ENCODE measurements at places on chromosomes 7 and 10.

DNA sequence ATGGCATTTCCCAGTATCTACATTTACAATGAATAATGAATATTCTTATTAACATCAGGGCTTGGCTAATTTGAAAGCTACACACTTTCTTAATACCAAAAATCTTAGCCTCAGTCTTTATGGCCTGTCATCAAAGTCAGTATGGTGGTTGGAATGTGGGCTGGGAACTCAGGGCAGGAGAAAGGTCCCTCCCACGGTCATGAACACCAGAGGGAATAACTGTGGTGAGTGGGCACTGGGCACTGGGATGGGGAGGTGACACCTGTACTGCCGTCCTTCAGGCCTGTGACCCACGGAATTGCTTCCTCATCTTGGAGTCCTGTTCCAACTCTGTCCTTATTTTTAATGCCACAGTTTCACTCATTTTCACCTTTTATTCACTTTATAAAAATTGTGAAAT lies 276.9 kb upstream of the PLPP4 start:
- DNase-seq, result no peak

- no peak for DNase-seq
These were observed 1.7 kb upstream of the ST7 start for GRCh38 chr7:116951366-116952292.

- no peak for DNase-seq
These were observed 342.2 kb upstream of the MEOX2 start for GRCh38 chr7:16028636-16029035.

DNA sequence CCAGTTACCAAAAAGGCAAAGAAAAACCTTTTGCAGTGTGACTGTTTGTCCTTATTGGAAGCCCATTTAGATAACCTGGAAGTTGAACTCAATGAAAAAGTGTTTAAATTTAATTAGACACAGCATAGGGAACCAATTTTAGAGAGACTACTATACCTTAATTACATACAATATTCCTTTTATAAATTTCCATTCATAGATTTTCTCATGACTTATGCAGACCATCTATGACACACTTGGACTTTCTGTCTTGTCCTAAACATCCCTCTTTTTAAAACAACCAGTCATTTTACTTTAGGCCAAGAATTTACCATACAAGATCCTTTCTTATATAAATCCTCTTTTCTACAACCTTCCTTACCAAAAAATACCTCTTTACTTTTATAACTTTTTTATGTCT lies 61.6 kb downstream of the MTURN start:
- DNase-seq, result no peak

DNA sequence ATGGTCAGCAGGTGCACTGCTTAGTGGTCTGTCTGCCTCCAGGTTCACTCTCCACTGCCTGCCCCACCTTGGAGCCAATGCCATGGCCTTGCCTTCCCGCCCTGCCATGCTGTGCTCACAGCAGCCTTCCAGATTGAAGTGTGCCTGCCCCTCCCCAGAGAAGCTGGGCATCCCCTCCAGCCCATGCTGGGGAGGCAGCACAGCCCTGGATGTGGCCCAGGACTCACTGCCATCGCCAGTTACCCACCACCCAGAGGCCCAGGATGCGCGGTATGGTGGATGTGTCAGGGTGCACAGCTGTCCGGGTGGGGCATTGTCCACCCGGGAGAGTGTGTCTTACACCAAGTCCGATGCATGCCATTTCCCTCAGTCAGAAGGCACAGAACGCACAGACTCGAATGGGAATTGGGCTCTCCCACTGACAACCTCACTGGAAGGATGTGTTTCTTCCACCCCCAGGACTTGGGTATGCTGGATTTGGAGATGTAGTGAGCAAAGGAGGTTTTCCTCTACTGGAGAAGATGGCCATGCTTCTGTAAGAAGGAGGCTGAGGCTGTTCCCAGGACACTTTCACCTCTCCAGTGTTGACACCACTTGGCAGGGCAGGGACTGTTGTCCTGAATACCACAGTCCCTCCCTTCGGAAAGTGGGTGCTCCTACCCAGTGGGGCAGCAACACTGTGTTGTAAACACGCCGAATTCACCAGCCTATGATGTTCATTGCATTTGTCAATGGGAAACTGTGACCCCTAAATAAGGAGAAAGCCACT lies 122.0 kb downstream of the ADARB2 start:
- no peak for DNase-seq

- no peak for DNase-seq
These were observed 34.3 kb upstream of the WNT16 start for GRCh38 chr7:121294448-121294992.

GRCh38 chr7:120725376-120726039 lies 132.4 kb downstream of the TSPAN12 start:
- no peak for DNase-seq

All from stimulated activated CD8-positive, alpha-beta memory T cell treated with anti-CD3 and anti-CD28 coated beads, Interleukin-4, amount 100 ng/mL, for 24 hours (primary cell).